ENCODE measurements at places on chromosomes 16 and 17. TPM values are rescaled to one million over a fixed set of nuclear protein-coding genes. Genes with fewer than 3 reads are reported as not detected.

Gene LITAFD
- total RNA-seq, result not detected

Gene TEKT1
- total RNA-seq, result not detected

DNA sequence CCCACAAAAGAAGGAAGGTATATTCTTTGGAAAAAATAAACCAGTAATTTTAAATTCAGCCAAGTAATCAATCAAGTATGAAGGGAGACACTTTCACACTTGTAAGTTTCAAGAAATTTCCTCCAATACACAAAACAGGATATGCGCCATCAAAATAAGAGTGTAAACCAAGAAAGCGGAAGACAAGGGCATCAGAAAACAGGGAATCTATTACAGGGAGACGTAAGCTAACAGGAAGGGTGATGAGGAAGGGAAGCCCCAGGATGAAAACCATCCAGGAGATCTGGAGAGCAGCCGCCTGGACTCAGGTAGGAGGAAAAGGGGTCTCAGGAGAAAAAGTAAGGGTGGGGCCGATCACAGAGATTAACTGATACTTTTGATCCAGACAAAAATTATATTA is 31.8 kb upstream of the PITPNM3 start:
- DNase-seq, result no peak

DNA sequence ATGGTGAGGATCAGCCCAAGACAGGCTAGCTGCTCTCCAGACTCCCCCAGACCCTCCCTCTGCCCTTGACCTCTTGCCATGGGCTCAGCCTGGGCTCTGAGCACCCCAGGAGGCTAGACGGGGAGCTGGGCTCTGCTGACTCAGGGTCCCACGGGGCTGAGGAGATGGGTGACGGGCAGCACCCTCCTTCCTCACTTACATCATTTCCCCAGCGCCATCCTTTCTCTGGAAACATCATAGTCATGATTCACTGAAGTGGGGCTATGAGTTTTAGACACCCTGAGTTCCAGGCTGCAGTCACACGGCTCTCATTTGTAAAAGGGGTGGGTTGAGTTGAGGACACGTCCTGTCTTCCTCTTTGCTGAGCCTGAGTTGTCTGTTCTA is 3.0 kb upstream of the ITGAX start:
- no peak for DNase-seq

DNA sequence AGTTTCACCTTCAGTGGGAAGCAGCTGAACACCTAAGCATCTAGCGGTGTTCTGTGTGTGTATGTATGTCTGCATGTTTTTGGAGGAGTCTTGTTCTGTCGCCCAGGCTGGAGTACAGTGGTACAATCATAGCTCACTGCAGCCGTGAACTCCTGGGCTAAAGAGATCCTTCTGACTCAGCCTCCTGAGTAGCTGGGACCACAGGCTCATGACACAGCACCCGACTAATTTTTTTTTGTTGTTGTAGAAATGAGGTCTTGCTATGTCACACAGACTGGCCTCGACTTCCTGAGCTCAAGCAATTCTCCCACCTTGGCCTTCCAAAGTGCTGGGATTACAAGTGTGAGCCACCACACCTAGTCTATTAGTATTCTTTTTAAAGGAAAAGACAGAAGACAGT is 30.2 kb upstream of the FAAP100 start:
- no peak for DNase-seq

DNA sequence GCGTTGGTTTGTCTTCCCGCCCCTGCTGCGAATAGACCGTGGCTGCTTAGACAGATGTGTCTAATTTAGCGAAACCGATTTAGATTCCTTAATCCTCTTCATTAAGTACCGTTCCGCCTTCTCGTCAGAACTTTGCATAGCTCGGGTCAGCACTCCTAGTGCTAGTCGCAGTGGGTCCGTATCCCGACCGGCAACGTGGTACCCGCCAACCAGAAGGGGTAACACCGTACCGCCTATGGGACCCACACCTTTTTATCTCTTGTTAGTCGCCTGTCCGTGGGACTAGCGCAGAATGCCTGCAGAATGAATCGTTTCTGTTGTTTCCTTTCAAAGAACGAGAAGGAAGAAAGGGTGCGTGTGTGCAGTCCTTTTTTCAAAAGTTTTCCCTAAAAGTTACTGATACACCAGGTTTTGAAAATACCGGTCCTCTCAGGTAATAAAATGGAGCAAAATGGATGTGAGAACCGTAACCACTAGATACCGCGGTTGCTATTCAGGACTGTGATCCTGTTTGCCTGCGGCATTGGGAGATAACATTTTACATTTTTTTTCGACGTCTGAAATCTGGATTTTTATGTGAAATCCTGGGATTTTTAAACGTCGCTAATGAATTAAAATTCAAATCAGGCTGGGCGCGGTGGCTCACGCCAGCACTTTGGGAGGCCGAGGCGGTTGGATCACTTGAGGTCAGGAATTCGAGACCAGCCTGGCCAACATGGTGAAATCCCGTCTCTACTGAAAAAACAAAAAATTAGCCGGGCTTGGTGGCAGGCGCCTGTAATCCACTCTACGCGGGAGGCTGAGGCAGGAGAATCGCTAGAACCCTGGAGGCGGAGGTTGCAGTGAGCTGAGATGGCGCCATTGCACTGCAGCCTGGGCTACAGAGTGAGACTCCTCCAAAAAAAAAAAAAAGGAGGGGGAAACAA is 998 bp upstream of the SRSF1 start:
- peak; percentile 41 for DNase-seq

GRCh38 chr16:88287219-88287618 is 95.5 kb upstream of the ZNF469 start:
- DNase-seq, result peak; percentile 51

DNA sequence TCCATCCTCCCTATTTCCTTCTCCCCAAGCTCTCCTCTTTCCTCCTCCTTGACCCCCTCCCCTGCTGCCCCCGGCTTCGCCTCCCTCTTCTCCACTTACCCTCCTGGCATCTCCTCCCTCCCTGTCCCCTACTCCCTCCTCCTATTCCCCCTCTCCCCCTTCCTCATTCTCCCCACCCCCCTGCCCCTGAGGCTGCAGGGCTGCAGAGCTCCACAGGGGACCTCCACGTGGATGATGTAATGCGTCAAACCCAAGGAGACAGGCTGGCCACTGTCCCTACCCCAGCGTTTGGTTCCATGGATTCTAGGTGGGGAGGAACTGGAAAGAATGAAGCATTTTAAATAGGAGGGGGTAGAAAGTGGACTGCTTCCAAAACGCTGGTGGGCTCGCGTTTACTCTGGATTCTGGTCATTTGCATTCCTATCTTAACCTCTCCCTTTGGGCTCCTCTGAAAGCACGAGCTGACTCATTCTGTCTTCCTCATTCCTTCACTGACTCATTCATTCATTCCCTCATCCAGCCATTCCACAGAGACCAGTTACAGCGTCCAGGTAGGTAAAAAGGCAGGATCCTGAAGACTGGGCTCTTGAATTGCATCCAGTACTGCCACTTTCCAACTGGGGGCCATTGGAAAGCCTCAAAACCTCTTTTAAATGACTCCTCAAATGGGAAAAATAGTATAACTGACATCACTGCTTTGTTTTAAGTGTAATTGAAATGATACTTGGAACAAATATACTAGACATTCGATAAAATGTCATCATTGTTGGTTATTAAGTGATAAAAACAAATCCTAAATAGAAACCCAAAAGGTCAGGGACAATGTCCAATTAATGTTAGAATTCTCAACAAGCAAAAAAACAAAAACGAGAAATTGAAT is 943 bp upstream of the COTL1 start:
- peak; percentile 88 for DNase-seq

- DNase-seq, result no peak
These were observed 56.5 kb downstream of the COPRS start for GRCh38 chr17:31802502-31802901.

GRCh38 chr17:80545499-80545826 is 825 bp downstream of the RPTOR start:
- no peak for DNase-seq

Gene FA2H
- 21.3 TPM for total RNA-seq

All from Caco-2 (cell line).